ENCODE measurements at places on chromosomes 16 and 17.

GRCh38 chr16:49440156-49441065 lies 66.8 kb downstream of the C16orf78 start:
- no peak for DNase-seq

DNA sequence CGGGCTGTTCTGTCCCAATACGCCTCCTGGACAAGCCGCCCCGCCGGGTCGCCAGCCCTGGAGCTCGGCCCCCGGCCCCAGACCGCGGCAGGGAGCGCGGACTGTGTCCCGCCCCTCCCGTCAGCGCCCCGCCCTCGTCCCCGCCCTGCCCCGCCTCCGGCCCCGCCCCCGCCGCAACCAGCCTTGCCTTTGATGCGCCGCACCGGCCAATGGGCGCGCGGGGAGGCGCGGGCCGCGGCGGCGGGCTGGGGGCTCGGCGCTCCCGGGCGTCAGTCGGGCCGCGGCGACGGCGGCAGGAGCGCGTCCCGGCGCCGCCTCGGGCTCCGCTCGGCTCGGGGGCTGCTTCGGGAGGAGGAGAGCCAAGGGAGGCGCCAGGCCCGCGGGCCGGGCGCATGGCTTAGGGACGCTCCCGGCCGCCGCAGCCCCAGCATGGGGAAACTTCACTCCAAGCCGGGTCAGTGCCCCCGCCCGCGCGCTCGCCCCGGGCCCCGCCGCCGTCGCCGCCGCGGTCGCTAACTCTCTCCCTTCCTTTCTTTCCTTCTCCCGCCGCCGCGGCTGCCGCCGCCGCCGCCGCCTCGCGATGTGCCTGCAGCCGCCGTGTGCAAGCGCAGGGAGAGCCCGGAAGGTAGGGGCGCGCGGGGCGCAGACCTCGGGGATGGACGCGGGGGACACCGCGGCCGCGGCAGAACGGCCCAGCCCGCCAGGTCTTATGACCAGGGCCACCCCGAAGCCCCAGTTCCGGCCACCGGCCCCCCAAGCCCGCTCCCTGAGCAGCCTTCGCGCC lies at the start of gene NKD1:
Gene NKD1 (plus strand): TSS at position 272 of the 784 bp plus-strand sequence. CDS start 158 bp downstream, at position 430.
- DNase-seq = peak; percentile 94

GRCh38 chr17:62823111-62823893 lies 15.2 kb upstream of the MARCHF10 start:
- DNase-seq = no peak

GRCh38 chr17:4673986-4674684 lies 29.8 kb downstream of the PELP1 start:
- no peak for DNase-seq

GRCh38 chr17:38451840-38452529 lies 23.7 kb downstream of the ARHGAP23 start:
- DNase-seq = no peak

GRCh38 chr16:48109475-48109874 lies 46.3 kb downstream of the ABCC12 start:
- DNase-seq = no peak

GRCh38 chr17:28443901-28444638 lies 29.4 kb upstream of the SLC13A2 start:
- no peak for DNase-seq

DNA sequence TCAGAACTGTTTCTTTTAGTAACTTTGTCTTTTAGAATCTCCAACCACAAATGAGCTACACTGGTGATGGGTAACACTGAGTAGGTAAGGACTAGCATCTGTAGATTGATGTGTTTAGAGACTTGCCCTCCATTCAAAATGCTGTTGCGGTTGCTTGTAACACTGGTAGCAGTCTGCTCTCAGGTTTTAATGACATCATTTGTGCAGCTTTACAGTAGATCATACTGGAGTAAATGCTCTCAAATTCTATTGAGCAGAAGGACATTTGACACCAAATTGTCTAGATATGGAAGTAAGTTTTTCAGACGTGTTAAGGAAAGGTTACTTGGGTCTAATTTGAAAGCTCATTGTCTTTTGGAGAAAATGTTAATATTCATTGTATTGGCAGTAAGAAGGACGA lies 98.8 kb downstream of the NLK start:
- DNase-seq = no peak

- DNase-seq = no peak
Measured at GRCh38 chr17:55426851-55427586, 5.4 kb upstream of the MMD start.

- DNase-seq = no peak
Measured at GRCh38 chr16:66846831-66847230, 2.6 kb downstream of the CA7 start.

DNA sequence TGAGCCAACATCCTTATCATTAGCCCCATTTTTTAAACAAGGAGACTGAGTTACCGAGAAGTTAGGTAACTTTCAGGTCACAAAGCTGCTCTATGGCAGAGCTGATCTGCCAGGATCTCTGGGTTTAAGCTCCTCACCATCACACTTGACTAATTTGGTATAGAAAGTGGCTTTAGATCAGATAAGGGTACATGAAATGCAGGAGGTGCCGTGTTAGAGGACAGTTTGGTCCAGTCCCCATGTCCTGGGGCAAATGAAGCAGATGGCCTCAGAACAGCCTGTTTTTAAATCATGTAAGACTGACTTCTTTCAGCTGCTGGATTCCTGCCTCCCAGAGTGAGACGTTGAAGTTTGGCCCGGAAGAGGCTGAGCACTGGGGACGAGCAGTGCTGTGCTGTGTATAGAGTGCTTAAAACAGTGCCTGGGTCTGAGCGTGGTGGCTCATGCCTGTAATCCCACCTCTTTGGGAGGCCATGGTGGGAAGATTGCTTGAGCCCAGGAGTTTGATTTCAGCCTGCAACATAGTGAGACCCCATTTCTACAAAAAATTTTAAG lies 187.0 kb upstream of the CACNG3 start:
- no peak for DNase-seq

DNA sequence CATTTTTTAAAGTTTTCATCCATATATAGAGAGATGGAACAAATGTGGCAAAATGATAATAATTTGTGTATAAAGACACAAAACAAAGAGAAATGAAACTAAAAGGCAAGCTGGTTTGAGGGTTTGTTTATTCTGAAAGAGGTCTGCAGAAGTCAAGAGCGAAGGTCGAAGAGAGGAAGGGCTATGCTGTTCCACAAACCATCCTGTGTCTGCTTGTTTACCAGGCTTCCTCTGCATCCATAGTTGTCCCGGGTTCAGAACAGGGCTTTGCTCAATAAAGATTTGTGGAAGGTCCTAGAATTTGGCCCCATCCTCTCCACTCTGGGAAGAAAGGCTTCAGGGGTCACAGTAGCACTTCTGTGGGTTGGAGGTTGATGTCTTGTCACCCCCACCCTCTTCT lies 2.4 kb upstream of the MARVELD3 start:
- DNase-seq = no peak

DNA sequence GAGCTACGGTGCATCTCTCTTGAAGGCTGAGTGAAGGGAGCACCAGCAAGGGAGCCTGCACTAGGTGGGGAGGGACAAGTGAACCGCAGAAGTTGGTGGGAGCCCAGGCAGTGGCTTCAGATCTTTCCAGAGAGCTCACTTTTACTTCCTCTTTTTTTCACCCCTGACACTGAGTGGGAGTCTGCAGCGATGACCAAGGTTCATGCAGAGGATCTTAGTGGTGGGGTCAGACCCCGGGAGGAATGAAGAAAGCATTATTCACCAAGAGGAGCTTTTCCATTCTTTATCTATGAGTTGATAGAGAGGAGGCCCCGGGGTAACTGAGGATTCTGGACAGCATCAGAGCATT lies 3.0 kb upstream of the CCL2 start:
- no peak for DNase-seq

DNA sequence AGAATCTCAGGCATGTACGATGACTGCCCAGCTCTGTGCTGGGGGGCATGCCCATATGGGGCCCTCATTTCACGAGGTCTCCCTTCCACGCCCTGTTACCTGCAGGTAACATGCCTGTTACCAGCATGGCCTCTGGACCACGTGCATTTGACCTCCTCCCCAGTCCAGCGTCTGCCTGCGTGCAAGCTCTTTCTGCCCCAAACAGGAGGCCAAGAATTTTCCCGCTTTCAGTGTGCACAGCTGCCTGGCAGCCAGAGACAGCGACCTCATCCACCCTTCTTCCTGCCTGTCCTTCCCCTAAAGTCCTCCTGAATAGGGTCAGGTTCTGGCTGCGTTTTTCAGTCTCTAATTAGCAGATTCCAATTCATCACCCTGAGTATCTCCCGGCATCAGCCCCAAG lies 306.5 kb upstream of the ZFHX3 start:
- DNase-seq = no peak

DNA sequence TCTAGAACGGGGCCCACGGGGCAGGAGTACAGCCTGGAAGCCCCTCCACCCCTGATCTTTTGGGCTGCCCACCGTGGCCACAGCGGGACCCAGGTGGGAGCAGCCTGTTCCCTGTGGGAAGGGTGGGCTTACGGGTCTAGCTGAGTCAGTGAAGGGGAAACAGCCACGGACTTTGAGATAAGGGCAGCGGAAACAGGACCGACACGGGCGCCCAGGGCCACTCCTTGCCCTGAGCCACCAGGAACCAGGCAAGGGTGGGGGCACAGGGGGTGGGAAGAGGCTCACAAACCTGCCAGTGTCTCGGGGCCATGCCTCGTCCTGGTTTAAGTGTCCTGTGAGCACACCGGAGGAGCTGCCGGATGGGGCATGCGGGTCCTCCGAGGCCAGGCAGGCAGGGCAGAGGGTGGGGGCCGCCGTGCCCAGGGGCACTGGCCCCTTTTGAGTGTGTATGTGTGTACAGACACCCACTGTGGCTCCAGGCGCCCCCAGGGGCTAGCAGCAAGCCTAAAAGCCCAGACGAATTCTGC lies 47.6 kb upstream of the PVALEF start:
- DNase-seq = no peak

DNA sequence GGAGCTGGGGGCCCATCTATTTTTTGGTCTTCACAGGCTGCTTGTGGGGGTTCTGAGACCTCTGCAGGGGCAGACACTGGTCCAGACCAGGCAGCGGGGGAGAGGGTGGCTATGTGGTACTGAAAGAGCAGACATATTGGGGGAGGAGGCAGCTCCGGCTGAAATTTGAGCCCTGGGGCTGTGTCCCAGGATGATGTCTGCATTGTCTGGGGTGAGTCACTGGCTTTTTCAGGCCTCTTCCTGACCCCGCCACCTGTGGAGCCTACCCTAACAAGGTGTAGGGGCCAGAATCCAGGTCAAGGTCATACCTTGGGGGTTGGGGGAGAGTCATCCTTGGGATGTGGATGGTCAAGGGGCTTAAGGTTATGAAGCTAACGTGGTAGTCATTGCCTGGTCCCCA lies 2.4 kb downstream of the CORO6 start:
- no peak for DNase-seq

DNA sequence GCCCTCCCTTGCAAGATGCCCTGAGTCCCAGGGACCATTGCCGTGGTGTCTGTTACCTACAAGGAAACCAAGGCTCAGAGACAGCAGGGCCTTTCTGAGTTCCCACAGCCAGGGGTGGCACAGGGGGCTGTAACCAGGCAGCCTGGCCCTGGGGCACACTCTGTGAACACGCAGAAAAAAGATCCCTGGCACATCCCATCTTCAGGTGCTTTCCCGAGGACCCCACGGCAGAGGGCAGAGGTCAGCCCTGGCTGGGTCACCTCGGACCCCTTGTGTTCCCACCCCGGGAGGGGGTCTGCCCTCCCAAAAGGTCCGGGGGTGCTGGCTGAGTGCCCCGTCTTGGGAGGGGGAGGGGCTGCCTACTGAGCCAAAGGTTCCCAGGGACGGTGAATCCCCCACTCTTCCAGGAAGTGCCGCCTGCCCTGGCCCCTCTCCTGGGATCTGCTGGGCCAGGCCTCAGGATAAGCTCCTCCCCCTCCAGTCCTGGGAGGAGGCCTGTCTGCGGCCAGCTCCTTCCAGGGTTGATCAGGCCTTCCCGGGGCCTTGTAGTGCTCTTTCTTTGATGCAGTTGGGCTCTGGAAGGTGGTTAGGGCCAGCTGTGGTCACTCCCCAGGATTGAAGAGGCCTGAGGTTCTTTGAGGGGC lies 8.1 kb downstream of the GLIS2 start:
- DNase-seq = peak; percentile 64

DNA sequence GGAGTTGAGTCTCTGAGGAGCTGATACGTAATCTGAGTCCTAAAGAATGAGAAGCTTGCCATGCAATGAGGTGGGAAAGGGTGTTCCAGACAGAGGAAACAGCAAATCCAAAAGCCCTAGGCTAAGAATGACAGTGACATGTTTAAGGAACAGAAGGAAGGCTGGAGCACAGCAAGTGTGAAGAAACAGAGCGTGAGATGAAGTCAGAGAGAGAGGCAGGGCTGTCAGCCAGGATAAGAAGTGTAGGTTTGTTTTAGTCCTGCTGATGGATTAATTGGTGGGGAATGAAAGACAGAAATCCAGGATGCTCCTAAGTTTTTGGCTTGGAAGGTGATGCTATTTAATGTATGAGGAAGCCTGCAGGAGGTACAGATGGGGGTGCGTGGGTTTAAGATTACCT lies 14.5 kb downstream of the MMP28 start:
- no peak for DNase-seq

DNA sequence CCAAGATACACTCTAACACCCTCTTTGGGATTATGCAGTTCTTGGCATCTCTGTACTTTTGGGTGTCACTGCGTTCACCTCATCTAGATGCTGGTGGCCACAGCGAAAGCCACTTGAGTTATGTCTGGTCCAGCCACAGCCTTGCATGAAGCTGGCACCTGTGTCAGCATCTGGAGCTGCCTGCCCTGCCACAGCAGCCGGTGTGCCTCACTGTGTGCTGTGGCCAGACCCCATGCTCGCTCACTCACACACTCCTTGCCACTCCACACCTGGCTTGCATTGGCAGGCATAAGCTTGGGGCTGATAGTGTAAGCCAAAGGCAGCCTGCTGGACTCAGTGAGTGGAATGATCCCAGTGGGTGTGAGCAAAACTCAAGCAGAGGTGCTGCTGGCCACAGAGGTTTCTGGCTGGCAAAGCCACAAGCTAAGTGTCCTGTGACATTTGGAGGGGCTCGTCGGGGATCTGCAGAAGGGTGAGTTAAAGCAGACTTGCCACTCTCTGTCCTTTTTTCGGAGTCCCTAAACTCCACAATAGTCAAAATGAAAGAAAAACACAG lies 442.7 kb upstream of the CDH8 start:
- no peak for DNase-seq

DNA sequence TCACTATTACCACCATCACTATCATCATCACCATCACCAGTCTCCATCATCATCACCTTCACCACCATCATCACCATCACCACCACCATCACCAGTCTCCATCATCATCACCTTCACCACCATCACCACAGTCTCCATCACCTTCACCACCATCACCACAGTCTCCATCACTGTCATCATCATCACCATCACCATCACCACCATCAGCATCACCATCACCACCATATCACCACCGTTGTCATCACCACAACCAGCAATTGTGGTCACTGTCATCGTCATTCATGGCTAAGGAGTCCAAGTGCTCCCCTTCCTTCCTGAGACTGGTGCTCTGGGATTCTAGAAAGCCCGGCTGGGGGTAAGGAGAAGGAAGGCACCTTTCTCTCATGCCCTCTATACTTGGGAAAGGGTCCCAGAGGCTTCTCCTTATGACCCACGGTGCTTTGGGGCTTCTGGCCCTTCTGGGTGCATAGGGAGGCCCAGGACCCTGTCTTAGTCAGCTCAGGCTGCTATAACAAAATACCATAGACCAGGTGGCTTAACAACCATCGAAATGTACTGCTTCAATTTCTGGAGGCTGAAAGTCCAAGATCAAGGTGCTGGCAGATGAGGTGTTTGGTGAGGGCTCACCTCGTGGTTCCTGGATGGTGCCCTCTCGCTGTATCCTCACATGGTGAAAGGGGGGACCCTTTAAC lies 93.4 kb upstream of the GSE1 start:
- no peak for DNase-seq

- no peak for DNase-seq
Measured at GRCh38 chr16:22928882-22929435, 115.0 kb downstream of the HS3ST2 start.

All from D341Med (cell line).